ENCODE measurements at places on chromosomes 2 and 18.

- DNase-seq = no peak
Observed at GRCh38 chr2:71256421-71256820, 29.5 kb upstream of the PAIP2B start.

DNA sequence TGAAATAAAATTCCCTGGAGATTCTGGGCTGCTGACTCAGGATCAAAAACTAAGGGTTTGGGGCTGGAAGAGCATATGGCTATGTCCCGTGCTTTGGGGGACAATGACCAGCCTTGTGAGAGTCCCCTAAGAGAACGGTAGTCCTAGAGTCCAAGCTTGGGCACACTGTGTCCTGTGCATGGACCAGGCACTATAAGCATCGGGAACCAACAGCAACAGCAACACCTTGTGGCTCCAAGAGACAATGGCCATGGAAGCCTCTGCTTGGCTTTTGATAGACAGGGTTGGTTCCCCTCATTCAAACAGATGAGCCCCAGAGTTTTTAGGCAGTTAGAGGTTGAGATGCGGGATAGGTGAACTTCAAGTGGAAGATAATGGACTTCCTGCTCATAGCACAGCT, 294.4 kb upstream of the CHAC2 start:
- DNase-seq = no peak

GRCh38 chr2:71895320-71896161, 252.1 kb downstream of the CYP26B1 start:
- no peak for DNase-seq

- DNase-seq = no peak
Observed at GRCh38 chr2:74406035-74406434, 15.4 kb downstream of the C2orf81 start.

GRCh38 chr2:191347881-191348280, 102.7 kb downstream of the MYO1B start:
- DNase-seq = no peak

- no peak for DNase-seq
Observed at GRCh38 chr18:6543330-6543908, 128.7 kb upstream of the L3MBTL4 start.

- no peak for DNase-seq
Observed at GRCh38 chr2:29618024-29618423, 303.4 kb downstream of the ALK start.

- DNase-seq = peak; percentile 21
Observed at GRCh38 chr18:48824231-48824970, 126.4 kb downstream of the SMAD7 start.

- DNase-seq = no peak
Observed at GRCh38 chr2:86466306-86466705, 25.1 kb downstream of the KDM3A start.

All from activated CD4-positive, CD25-positive, alpha-beta regulatory T cell treated with anti-CD3 and anti-CD28 coated beads, Interleukin-2, amount 50 U/mL, for 72 hours (primary cell).